ENCODE measurements at places on chromosomes 5 and 9.
A peak's percentile ranks its signal among the peaks of the same experiment; 100 is the strongest.

GRCh38 chr5:1479581-1480188 is 34.4 kb upstream of the SLC6A3 start:
- no peak for DNase-seq

DNA sequence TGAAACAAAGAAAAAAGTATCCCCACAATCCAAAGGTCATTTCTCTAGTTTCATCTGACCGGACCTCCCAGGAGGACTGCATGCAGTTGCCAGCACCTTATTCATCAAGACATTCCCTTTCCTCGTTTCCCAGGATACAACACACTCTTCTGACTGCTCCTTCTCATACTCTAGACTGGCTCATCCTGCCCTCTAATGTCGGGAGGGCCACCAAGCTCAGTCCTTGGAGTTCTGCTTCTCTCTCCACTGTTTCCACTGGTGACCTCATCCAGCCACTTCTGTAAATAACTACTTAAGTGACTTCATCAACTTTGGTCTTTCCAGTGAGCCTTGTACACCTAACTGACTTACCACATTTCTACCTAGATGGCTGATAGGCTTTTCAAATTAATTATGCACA is 179.1 kb downstream of the EPB41L4A start:
- no peak for DNase-seq

DNA sequence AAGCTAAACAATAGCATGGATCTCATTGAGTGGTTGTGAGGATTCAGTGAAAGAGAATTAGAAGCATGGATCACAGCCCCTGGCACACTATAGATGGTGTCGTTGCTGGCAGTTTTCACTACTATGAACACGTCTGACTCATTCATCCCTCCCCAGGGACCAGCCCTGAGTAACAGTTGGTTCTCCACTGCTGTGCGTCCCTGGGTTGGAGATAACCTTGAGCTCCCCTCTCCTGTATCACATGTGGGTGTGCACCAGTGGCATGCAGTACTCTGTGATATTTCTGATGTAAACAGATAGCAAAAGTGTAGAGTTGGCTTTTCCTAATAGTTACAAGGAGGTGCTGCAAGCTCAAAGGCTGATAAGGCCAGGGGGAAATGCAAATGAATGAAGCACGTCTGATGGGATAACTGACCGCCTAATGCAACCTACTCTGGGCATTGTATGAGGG is 8.8 kb upstream of the LCP2 start:
- DNase-seq: no peak

GRCh38 chr5:2124434-2125170 is 241.9 kb upstream of the IRX4 start:
- DNase-seq: no peak

- no peak for DNase-seq
Measured at GRCh38 chr5:173538018-173538417, 78.4 kb downstream of the BOD1 start.

DNA sequence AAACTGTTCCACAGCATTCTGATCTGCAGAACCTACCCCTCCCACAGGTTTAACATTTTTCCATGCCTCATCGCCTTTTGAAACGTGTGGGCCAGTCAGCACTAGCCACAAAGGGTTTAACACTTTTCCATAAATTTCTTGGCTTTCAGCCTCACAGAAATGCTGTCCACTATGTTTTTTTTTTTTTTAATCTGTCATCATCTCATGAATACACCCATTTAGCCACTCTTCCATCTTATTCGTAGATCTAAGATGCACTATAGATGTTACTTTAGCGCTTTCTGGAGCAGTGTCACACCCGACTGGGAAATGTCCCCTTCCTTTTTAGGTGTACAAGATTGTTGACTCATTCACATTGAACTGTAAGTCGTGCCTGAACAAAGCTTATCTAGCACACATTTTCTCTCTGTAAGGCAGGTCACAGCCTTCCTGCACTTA is 62.3 kb downstream of the GCNT1 start:
- DNase-seq: no peak

DNA sequence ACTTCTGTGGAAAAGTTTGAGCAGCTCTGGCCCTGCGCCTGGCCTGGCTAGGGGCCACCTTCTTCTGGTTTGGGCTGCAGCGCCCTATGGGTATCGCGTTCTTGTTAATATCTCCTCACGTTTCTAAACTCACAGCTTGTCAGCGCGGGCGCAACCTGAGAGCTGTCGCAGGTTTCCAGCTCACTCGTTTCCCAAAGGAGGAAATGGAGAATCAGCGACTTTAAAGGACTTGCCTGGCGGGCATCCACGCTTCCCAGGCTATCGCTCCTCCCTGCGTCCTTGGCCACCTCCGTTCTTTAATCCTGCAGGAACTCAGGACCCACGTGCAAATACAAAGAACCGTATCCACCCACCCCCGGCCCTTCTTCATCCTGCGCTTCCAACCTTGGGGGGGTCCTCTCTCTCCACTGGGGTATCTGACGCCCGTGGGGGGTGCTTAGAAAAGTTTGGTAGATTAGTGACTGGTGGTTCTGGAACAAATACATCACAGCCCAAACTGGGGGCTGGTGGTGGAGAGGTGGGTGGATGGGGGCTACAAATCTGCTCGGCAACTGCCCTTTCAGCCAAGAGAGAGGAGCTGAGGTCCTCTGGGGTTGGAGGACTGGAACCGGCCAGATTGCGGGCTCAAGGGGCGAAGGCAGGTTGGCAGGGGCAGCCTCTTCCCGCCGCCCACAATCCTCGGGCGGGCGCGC is 578 bp upstream of the PSAT1 start:
- DNase-seq: no peak

GRCh38 chr5:135313946-135314345 is 85.1 kb downstream of the MACROH2A1 start:
- DNase-seq: peak; percentile 81

GRCh38 chr9:79195879-79196278 is 375.9 kb upstream of the TLE4 start:
- DNase-seq: no peak

GRCh38 chr5:136006761-136007251 is 22.0 kb upstream of the TGFBI start:
- no peak for DNase-seq

DNA sequence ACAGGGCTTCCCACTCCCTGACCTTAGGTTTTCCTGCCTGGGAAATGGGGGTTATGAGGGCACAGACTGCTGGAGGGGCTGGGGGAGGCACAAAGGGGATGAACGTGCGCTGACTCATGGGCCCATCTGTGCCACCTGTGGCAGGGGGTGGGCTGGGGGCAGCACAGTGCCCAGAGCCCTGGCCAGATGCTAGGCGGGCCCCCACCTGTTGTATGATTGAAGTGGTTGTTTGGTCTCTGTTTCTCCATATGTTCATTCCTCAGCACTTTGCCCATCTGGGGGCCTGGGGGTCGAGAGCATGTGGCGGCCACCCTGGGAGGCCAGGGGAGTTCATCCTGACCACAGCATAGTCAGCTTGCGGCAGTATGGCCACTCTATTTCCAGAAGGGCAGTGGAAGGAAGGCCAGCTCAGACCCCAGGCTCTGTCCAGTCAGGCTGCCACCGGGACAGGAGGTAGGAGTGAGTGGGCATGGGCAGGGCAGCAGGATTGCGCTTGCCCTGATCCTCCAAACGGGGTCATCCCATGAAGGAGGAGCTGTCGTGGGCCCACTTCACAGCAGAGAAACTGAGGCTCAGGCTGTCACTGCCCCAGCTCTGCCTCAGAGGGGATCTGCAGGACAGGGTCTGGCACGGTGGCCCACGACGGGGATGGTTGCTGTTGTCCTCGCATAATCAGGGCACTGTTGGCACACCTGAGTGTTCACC is 841 bp upstream of the NINJ1 start:
- DNase-seq: no peak

GRCh38 chr9:34991607-34992375 is 2.2 kb downstream of the DNAJB5 start:
- DNase-seq: peak; percentile 76

DNA sequence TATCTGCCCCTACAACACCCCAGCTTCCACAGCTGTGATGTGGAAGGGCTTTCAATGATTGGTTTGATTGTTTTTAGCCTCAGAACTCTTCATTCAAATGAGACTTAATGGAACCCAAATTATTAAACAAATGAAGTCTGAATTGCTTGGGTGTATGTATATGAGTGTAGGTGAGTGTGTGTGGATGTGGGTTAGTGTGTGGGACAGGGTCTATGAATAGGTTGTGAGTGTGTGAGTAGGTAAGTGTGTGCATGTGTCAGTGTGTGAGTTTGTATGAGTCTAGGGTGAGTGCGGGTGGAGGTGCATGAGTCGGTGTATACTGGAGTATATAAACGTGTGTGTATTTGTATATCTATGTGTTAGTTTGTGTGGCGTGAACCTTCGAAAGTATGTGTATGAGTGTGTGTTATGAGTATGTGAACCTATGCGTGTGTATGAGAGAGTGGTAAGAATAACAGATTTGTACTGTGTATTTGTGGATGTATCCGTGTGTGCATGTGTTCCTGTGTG is 26.9 kb downstream of the COL15A1 start:
- peak; percentile 8 for DNase-seq

GRCh38 chr5:124460642-124461041 is 285.8 kb downstream of the ZNF608 start:
- no peak for DNase-seq

GRCh38 chr5:15105799-15106393 is 234.3 kb upstream of the ANKH start:
- no peak for DNase-seq

GRCh38 chr9:119284118-119284517 is 85.1 kb downstream of the BRINP1 start:
- no peak for DNase-seq

DNA sequence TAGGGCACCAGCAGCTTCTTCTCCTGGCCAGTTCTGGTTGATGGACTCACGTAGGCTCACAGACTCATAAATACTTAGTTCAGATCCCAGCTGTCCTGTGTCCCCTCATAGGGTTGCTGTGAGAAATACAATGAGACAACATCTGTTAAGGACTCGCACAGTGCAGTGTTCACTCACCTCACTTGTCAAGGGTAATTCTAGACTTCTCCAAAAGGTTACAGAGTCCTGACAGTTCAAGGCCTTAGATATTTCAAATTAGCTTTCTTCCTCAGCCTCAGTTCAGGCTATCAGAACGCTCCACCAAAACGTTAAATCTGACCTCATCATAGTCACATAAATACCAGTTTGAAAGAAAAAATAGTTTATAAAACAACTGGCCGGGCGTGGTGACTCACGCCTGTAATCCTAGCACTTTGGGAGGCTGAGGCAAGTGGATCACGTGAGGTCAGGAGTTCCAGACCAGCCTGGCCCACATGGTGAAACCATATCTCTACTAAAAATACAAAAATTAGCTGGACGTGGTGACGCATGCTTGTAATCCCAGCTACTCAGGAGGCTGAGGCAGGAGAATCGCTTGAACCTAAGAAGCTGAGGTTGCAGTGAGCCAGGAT is 106.3 kb downstream of the UGCG start:
- DNase-seq: no peak

GRCh38 chr5:10663489-10664179 is 97.4 kb downstream of the DAP start:
- peak; percentile 81 for DNase-seq

DNA sequence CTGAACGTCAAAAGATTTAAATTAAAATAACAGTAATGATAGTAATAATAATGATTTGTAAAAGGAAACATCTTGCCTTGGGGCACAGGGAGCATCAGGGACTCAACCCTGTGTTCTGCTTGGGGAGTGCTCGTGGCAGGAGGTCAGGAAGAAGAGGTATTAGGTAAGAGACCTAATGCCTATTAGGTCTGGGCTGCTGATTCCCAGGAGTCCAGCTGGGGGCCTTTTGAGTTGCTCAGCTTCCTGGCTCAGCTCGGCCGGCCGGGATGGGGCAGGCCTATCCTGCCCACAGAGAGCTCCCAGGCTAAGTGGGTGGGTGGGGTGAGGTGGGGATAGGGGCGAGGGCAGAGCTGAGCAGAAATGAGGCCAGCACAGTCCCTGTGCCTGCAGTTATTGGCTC is 17.5 kb downstream of the LMX1B start:
- DNase-seq: no peak

DNA sequence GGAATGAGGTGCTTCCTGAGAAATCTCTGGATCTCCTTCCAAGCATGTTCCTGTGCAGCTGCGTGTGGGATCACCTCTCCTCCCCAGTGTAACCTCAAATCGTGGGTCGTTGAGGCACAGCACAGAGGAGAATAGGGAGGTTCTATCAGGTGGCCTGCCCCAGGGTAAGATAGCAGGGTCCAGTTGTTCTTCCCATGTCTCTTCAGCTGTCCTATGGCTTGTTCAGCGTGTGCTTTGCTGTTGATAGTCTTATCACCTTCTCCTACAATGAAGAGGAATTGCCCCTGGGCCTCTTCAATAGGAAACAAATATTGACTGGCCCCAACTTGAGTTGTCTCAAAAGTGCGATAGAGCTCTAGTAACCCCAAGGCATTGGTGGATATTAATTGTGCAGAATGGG is 22.4 kb downstream of the BAAT start:
- no peak for DNase-seq

GRCh38 chr9:102569436-102569835 is 425.7 kb upstream of the CYLC2 start:
- DNase-seq: no peak

GRCh38 chr9:124066783-124067577 is 55.4 kb downstream of the LHX2 start:
- no peak for DNase-seq

DNA sequence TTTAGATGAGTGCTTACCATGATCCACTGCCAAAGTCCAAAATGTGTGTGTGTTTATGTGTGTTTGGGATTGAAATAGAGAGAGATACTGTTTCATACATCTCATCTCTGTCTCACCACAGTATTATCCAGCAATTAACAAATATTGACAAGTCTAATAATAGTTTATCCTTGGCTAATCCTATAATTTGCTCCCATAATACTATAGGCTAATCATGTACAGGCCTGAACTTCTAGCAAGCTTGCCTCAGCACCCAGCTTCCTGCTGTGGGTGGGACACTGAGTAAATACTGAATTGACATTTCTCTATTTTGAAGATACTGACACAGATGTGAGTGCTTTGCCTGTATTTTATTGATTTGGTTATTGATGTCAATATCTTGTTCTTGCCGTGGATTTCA is 35.3 kb upstream of the KCNV2 start:
- no peak for DNase-seq

DNA sequence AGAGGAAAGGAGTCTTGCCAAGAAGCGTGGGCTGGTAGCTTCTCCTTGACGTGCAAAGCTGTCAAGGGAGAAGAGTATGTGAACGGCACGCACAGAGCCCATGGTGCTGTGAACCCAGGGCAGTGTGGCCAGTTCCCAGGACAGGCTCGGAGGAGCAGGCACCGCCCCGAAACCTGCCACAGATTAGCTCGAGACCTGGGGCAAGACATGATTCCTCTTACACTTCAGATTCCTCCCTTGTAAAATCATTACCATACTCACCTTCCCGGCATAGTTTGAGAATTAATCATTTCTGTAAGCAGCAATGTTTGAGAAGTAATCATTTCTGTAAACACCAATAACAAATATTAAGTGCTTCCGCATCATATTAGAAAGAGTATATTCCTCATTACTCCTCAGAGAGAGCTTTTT is 19.9 kb downstream of the GOLM1 start:
- DNase-seq: no peak

DNA sequence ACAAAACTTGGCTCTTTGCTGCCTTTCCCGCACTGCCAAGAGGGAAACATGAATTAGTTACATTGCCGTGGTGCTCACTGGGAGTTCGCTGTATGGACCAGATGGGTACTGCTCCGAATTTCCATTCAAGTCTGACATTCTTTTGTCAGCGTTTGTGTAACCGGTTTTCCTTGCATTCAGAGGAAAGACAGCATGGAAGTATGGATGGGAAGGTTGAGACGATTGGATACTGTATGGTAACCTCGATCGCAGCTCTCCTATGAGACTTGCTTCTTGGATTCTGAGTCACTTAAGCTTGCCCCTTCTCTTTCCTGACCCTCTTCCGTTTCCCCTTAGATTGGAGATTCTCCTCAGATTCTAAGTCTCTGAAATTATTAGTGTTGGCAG is 625 bp upstream of the UBLCP1 start:
- no peak for DNase-seq

- no peak for DNase-seq
Measured at GRCh38 chr5:62259699-62260250, 46.2 kb upstream of the KIF2A start.
